ENCODE measurements at places on chromosomes 7 and 10. TPM values are rescaled to one million over a fixed set of nuclear protein-coding genes. Genes with fewer than 3 reads are reported as not detected.

The NKX1-2 gene
- total RNA-seq, result not detected

The IFT22 gene
- 36.6 TPM for total RNA-seq

The BMPER gene
- 0.29 TPM for total RNA-seq

The PHYHIPL gene
- total RNA-seq, result not detected

The ADCY1 gene
- 0.51 TPM for total RNA-seq

The OR9A2 gene
- total RNA-seq, result not detected

The HOGA1 gene
- 10.8 TPM for total RNA-seq
